ENCODE measurements at places on chromosomes 4 and X.

- DNase-seq = no peak
Observed at GRCh38 chr4:59671037-59671436, 1529.1 kb upstream of the ADGRL3 start.

DNA sequence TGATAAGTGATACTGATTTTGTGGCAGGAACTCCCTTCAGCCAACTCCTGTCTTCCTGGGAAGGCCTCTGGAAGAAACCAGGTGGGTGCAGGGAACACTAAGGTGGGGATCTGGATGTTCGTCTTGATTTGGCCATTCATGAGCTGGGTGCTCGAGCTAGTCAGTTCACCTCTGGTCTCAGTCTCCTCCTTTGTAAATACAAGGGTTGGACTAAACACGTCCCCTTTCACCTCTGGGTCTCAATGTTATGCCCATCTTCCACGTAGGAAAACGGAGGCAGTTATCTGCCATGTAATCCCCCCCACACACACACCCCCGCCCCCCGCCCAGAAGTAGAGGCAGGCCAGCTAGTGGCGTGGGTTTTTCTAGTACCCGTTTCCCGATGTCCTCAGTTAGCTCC lies 4.1 kb upstream of the RS1 start:
- no peak for DNase-seq

DNA sequence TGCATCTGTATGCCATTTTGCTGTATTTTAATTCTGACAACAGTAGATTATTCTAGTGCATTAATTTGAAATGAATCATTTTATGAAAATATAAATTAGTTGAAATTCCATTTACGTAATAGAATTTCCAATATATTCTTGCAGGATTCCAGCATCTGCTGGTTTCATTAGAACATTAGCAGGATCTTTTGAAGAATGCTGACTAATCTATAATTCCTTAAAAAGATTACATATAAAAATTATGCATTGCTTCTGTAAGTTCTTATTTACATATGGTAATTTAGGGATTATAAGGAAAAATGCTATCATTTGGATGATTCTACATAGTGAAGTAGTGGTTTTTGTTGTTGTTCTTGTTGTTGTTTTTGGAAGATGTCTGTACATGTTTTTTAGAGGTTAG lies 182.2 kb upstream of the GNPDA2 start:
- DNase-seq = no peak

DNA sequence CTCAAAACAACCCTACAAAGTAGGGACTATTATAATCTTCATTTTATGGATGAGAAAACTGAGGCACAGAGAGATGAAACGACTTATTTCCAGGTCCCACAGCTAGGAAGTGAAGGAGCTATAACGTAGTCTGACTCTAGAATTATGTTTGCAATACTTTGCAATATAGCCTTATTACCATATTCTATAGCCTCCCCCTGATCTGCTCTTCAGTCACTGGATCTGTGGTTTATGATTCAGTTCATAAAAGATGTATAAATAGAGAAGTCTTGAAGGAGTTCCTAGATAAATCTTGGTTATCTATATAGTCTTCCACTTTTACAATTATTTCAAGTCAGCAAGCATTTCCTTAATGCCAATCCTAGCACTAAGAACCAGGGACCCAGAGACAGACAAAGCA lies 57.5 kb downstream of the OPHN1 start:
- no peak for DNase-seq

DNA sequence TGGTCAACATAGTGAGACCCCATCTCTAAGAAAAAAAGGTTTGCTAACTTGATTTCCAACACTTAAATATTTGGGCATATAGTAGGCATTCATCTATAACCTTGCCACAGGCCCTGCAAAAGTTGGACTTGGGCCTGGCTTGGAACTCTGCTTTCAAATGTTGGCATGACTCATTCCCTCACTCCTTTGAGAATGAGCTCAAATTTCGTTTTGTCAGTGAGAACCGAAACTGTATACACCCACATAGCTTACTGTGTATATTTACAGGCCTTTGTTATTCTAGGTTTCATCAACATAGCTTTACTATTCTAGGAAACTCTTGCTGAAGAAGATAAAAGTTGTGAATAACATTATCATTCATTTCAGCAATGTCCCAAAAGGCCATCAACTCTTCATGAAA lies 88.7 kb upstream of the ELOVL6 start:
- no peak for DNase-seq

DNA sequence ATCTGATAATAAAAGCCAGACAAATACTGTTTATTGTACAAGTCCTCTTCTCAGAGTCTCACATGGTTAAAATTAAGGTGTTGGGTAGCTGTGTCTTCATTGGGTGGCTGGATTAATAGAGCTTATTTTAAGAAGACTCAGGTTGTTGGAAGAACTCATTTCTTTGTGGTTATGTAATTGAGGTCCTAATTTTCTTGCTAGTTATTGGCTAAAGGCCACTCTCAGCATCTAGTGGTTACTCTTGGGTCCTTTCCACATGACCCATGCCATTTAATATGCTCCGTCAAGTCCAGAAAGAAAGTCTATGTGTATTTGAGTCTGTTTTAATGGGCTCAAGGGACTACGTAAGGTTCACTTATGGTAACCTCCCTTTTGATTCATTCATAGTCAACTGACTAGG lies 1668.6 kb upstream of the AGA start:
- no peak for DNase-seq

- DNase-seq = no peak
Observed at GRCh38 chrX:11765449-11765848, 7.4 kb downstream of the MSL3 start.

DNA sequence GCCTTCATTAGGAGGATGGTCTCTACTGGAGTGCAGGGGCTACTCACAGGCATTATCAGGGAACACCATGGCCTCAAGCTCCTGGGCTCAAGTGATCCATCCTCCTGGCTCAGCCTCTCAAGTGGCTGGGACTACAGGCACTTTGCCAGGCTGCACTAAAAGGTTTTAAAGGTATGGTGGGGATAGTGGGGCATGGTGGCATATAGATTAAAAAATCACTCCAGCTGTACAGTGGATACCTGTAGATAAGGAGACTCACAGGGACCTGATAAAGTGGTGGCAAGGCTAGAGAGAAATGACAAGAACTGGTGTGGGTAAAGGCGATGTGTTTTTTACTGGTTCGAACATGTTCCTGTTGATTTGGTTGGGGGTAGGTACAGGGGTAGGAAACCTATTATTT lies 5.9 kb downstream of the ZAR1 start:
- no peak for DNase-seq
